Putamen (tissue), 1 donor: ENCODE measurements at places on chromosomes 12 and 14.

GRCh38 chr12:27534060-27534764, 10.2 kb downstream of the PPFIBP1 start:
- DNase-seq, result no peak

DNA sequence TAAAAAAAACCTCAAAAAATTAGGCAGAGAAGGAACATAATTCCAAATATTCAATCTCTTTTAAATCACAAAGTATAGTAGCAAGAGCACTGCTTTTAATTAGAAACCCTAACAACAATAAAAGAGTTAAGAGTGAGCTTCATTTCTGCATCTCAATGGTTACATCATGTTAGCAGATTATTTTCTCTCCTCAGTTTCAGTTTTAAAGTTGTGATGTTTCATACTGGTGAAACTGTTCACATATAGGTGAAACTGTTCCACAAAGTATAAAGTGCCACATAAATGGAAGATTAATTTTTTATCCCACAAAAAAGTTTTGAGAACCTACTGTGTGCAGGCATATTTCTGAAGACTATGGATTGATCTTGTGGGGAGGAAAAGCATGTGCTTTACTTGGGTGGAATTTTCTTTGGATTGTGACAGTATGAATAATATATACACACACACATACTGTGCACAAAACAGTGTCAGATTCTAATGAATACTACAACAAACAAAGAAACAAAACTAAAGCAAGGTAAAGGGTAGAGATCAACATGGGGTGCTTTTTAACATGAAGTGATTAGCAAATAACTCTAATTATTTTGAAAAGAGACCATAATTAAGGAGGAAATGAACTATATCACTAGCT, 17.1 kb downstream of the LUM start:
- no peak for DNase-seq

DNA sequence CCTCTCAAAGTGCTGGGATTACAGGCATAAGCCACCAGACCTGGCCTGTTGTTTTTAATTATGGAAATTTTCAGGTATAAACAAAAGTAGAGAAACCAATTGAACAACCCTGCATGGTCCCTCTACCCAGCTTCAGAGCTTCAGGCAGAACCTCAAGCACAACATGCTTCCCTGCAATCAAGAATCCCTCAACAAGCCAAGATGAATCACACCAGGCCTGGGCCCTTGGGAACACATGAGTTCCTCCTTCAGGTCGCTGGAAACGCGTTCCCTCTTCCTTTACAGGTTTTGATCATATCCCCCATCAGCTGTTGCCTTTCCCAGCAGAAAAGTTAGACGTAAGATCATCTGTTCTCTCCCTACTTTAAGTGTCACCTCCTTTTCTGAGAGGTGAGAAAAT, 20.5 kb upstream of the CORO1C start:
- DNase-seq, result no peak

DNA sequence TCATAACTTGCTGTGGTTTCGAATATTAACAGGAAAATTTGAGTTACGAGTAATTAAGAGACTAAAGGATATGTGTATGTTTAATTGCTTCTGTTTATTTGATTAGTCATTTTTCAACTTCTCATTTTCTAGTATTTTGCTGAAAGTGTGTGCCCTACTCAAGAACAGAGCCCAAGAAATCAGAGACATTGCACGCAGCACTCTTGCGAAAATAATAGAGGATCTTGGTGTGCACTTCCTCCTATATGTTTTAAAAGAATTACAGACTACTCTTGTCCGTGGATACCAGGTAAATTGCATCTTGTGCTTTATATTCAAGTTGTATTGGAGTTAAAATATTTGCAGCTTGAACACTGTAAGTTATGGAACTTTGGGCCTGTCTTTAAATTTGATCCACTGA, 50.8 kb downstream of the ARL1 start:
- DNase-seq, result no peak

GRCh38 chr14:59905188-59905587, 14.8 kb upstream of the LRRC9 start:
- no peak for DNase-seq

DNA sequence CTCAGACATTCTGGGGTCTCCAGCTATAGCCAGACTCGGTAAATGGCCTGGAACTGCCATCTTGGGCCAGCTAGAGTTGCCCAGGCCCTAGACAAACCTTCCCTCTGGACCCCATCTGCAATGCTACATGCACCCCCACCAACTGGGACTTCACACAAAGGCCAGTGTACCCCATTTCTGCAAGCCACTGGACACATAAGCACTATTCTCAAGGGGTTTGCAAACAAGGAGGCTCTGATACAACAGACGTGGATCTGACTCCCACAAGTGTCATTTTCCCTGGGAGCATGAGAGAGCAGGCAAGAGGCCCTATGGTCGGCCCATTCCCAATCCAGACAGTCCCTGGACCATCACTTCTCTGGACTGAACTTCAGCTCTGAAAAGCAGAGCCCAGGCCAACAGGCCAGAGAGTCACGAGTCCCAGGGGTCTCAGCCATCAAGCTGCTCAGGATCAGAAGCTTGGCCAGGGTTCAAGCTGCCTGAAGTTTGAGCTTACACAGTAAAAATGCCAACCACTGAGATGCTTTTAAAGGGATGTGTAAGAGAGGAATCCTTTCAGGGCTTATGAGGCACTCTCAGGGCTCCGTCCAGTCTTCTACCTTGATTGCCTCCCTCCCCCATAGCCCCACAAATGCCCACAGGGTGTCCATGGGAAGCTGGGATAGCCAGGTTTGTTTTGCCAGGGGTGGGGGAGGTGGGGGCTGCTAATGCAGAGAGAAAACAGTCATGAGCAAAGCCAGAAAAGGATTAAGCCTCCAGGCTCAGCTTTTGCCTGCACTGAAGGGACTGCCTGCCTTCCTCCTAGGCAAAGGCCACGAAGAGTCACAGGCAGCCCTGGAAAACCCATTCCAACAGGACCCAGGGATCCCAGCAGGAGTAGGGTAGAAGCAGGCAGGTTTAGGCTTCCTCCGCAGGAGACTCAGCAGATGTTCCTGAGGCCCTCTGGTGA, 31.7 kb upstream of the PNMA1 start:
- no peak for DNase-seq

DNA sequence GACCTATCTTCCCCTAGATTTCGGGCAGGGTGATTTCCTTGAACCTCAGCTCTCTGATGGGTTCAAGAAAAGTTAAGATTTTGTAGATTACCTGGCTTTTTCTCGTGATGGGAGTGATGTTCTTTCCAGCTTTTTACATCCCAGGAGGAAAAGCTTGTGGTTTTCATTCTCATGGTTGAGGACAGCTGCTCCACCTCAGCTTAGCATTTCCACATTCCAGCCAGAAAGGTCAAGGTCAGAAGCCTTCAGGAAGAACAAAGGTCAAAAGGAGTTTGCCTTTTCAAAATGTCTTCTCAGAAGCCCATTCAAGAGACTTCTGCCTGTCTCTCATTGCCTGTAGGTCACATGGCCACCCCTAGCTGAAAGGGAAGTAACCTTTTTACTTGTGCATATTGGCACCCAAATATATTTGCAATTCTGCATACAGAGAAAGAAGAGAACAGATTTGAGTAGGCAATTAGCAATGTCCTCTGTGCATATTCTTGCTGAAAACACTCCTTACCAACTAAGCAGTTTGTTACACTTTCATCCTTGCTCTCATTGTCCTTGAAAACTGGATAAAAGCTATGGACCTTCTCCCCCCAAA, 6.6 kb upstream of the ADGRD1 start:
- DNase-seq, result no peak

GRCh38 chr12:4251216-4251891, 22.2 kb upstream of the CCND2 start:
- no peak for DNase-seq

DNA sequence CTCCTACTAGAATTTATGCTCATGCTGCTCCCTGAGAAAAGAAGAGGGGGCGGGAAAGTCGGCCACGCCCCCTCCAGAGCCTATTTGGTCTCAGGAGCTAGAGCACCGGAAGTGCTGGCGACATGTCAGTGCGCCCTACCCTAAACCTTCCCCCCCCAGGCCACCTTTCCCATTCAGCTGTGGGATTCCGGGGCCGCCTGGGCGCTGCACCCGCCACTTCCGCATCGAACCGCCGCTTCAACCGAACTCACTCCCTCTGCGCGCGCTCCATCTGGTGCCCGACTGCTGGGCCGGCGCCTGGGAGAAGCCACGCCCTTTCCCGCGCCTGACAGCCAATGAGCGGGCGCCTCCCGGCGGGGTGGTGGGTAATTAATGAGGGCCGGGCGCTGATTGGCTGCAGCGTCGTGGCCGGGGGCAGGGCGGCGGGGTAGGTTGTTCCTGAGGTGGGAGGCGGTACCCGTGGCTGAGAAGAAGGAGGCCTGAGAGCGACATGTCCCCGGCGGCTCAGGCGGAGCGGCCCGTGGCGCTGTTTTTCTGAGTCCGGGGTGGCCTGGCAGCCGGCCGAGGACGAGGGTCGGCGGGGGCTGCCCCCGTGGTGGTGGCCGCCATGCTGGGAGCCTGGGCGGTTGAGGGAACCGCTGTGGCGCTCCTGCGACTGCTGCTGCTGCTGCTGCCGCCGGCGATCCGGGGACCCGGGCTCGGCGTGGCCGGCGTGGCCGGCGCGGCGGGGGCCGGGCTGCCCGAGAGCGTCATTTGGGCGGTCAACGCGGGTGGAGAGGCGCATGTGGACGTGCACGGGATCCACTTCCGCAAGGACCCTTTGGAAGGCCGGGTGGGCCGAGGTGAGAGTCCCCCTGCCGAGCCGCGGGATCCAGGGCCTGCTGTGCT, at the start of gene MLEC:
MLEC (plus strand) TSS at position 460 of the 888 bp plus-strand sequence; CDS start at position 608, 148 bp downstream.
- DNase-seq, result peak; percentile 98

GRCh38 chr14:101808020-101808641, 46.6 kb downstream of the PPP2R5C start:
- no peak for DNase-seq

DNA sequence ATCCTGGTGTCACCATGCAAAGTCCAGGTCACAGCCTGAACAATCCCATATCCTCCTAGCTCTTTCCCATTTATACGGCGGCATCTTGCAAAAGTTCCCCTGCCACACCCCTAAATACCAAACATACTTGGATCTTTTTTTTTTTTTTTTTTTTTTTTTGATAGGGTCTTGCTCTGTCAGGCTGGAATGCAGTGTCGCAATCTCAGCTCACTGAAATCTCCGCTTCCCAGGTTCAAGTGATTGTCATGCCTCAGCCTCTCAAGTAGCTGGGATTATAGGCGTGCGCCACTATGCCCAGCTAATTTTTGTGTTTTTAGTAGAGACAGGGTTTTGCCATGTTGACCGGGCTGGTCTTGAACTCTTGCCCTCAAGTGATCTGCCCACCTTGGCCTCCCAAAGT, 451.3 kb downstream of the GLT1D1 start:
- no peak for DNase-seq

- no peak for DNase-seq
These were observed 224.2 kb upstream of the EEA1 start for GRCh38 chr12:93153321-93153720.

GRCh38 chr12:84946753-84947152, 34.2 kb upstream of the SLC6A15 start:
- no peak for DNase-seq

GRCh38 chr12:44837114-44837755, 38.9 kb downstream of the NELL2 start:
- DNase-seq, result no peak

DNA sequence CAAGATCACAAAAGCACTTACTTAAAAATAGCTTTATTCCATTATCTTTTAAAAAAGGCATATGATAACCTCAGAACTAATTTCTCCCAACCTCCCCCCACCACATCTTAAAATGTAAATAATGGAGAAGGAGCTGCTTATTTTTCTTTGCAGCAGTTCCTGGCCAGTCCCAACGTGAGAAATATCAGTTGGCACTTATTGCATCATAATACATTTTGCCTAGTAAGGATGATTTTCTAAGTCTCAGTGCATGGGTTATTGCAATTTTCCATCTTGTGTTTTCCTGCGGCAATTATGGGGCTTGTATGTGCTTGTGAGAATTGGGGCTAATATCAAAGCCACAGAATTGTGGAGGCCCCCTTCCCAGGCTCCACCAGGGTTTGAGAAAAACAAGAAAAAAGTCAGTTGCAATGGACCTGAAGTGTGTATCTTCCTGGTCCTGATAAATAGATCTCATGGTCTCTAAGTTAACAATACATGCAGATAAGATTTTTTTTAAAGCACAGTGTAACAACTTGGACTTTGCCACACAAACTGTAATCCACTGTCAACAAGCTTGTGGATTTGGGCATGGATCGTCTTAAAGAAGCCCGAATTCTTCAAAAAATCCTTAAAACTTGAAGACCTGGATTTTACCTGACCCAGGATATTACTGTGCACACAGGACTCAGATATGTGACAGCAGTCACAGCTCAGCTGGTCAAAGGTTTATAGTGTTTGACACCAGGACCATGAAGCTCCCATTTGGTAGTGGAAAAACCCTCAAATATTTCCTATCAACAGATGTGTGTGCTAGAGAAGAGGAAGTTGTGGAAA, 2.8 kb upstream of the WSB2 start:
- no peak for DNase-seq

- peak; percentile 37 for DNase-seq
These were observed 2.9 kb upstream of the PPFIBP1 start for GRCh38 chr12:27521066-27521465.

GRCh38 chr12:72448089-72448488, 175.9 kb downstream of the TRHDE start:
- DNase-seq, result no peak

GRCh38 chr12:89154743-89155499, 197.4 kb downstream of the DUSP6 start:
- DNase-seq, result no peak

- peak; percentile 74 for DNase-seq
These were observed 132.3 kb downstream of the SNAPC1 start for GRCh38 chr14:61894452-61895077.

GRCh38 chr12:12367482-12367998, 10.7 kb downstream of the BORCS5 start:
- no peak for DNase-seq

DNA sequence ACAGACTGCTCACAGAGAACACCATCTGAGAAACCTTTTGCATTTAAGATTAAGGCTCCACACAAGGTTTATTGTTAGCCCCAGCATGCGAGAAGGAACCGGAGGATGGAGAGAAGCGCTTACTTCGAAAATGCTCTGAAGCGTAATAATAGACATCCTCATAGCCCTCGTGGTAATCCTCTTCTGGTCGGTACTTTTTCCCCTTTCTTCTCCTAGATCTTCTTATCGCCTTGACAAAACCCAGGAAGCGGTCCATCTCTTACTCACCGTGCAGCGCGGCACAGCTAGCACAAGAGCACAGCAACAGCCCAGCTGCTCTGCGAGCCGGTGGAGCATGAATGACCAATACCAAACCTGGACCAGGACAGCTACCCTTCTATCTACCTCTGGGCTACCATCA, 125.1 kb upstream of the GRIP1 start:
- DNase-seq, result no peak

DNA sequence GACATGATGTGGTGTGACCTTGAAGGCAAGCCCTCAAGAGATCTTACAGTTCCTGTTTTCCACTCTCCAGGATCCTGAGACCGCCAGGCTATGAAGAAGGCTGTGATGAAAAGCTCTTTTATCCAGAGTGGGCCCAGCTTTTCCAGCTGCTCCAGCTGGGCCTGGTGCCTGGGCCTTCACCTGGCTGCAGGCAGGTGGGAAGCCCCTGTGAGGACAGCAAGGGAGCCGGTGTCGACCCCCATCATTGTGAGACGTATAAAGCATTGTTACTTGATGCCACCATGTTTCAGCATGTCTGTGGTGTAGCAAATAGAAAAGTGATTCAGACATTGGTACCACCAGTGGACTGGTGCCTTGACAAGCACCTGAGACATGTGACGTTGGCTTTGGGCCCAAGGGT, 190.2 kb downstream of the KIF26A start:
- DNase-seq, result no peak

- DNase-seq, result no peak
These were observed 48.9 kb downstream of the HRK start for GRCh38 chr12:116832353-116832752.
